ENCODE measurements at places on chromosomes 7 and 10.

GRCh38 chr10:70295926-70296325 lies 12.1 kb upstream of the NPFFR1 start:
- no peak for DNase-seq

GRCh38 chr7:47471358-47471703 lies 110.6 kb downstream of the TNS3 start:
- no peak for DNase-seq

- no peak for DNase-seq
These were observed 62.7 kb upstream of the LRRC4 start for GRCh38 chr7:128093614-128094570.

DNA sequence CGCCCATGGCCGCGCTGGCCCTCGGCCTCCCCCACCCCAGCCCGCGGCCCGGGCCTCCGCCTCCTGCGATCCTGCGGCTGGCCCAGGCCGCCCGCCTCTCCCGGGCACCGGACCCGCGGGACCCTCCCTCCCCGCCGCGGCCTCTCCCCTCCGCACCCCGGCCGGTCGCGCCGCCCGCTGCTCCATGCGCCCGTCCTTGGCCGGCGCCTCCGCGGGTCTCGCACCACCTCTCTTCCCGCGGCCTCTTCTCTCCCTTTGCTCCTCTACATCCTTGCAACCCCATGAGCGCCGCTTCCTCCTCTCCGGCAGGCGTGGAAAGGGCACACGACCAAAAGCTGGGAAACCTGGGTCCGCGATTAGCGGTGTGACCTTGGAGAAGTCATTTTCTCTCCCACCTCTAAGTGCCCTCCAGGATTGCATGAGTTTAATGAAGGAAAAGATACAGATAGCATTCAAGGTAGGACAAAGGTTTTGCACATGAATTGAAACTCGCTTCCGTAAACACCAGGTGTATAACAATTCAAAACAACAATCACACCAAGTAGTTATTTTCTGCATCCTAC lies 448 bp upstream of the SRPK2 start:
- DNase-seq: peak; percentile 23

GRCh38 chr10:53009961-53010907 lies 237.7 kb upstream of the MBL2 start:
- no peak for DNase-seq

GRCh38 chr7:37448011-37448635 lies 541 bp downstream of the ELMO1 start:
- DNase-seq: peak; percentile 31

DNA sequence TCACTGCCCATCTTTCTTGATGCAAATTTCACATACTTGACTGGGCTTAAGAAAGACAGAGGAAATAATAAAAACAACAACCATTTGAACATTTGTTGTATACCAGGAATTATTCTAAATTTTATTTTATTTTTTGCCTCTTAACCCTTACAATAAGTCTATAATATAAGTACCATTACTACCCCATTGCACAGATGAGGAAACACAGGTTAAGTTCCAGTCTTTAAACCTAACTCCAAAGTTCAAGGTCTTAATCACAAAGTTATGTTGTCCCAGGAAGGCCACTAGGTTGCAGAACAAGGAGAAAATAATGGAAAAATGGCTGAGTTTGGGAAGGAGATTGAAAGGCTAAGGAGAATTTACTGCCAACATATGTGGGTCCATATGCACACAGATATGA lies 3.5 kb downstream of the FKBP14 start:
- DNase-seq: no peak

DNA sequence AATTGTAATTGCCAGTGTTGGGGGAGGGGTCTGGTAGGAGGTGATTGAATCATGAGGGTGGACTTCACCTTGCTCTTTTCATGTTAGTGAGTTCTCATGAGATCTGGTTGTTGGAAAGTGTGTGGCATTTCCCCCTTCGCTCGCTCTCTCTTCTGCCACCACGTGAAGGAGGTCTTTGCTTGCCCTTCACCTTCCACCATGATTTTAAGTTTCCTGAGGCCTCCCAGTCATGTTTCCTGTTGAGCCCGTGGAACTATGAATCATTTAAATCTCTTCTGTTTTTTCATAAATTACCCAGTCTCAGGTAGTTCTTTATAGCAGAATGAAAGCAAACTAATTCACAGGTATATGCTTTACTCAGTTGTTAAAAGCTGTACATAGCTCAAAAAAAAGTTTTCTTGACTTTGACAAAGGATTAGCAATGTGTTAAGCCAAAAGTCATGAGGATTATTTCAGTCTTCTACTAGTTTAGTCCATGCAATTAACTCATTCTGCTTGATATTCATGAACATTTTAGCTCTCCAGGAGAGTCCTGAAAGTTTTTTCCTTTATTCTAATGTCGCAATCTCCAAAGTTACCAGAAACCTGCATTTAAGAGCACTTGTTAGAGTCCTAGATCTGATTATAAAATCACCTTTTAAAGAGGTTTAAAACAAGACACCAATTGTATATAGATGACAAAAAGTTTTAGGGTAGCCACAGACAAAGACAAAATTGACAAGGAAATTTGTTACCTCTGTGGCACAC lies 27.7 kb upstream of the ARHGAP12 start:
- no peak for DNase-seq

GRCh38 chr10:57707300-57707658 lies 560.4 kb downstream of the IPMK start:
- no peak for DNase-seq

GRCh38 chr7:145474009-145474686 lies 638.3 kb upstream of the TPK1 start:
- no peak for DNase-seq

DNA sequence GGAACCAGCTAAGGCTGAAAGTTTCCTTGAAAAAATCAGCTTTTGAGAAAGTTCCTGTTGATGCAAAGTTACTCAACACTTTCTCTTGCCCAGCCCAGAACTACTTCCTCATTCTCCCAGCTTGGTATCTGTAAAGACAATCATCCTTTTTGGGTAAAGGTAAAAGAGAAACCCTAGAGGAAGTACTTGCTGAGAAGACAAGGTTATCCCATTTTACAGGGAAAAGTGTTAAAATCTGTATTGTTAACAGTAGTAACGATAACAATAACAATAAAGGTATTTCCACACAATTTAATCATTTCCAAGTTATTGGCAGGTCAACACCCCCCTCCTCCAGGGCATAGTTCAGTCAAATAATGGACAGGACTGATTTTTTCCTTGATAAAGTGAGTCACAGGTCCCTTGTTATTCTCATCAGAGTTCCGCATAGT lies 2.4 kb downstream of the ALOX5 start:
- no peak for DNase-seq

- DNase-seq: no peak
These were observed 233.3 kb upstream of the AOAH start for GRCh38 chr7:36957620-36958019.

GRCh38 chr10:116683166-116683565 lies 59.2 kb downstream of the HSPA12A start:
- no peak for DNase-seq

All from dermis microvascular lymphatic vessel endothelial cell (primary cell).